RCC 7860 (cell line): ENCODE measurements at places on chromosomes 2 and 18.

- DNase-seq, result no peak
These were observed 11.1 kb downstream of the HS6ST1 start for GRCh38 chr2:128307595-128307994.

GRCh38 chr18:33128581-33128980, 311.9 kb downstream of the CCDC178 start:
- DNase-seq, result no peak

GRCh38 chr2:126963390-126963789, 64.7 kb downstream of the TEX51 start:
- no peak for DNase-seq

DNA sequence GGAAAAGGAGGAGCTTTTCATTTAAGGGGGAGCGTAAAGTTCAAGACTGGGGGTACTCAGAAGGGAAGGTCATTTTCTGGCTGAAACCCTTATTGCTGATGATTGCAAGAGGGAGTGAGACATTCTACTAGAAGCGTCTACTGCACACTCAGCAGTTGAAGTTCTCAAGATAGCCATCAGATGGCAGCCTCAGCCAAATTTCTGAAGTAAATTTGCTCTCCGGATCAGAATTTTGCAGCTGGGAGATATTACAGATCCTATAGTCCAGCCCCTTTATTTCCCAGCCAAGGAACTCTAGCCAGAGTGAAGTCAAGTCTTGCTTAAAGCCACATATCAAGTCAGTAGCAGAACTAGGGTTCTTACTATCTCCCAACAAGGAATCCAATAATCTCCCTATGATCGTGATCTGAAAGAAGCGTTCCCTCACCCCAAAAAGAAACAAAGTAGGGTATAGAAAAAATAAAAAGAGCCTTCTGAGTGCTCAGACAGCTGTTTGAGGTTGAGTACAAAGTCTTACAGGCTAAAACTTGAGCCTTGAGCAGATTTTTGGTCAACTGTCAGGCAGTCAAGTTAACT, 24.0 kb downstream of the RAX start:
- peak; percentile 34 for DNase-seq

- DNase-seq, result no peak
These were observed 31.8 kb upstream of the PPP4R3B start for GRCh38 chr2:55649211-55649610.

GRCh38 chr2:208407667-208408066, 1.1 kb downstream of the PTH2R start:
- DNase-seq, result no peak

GRCh38 chr2:117786520-117786919, 28.0 kb upstream of the DDX18 start:
- DNase-seq, result no peak

DNA sequence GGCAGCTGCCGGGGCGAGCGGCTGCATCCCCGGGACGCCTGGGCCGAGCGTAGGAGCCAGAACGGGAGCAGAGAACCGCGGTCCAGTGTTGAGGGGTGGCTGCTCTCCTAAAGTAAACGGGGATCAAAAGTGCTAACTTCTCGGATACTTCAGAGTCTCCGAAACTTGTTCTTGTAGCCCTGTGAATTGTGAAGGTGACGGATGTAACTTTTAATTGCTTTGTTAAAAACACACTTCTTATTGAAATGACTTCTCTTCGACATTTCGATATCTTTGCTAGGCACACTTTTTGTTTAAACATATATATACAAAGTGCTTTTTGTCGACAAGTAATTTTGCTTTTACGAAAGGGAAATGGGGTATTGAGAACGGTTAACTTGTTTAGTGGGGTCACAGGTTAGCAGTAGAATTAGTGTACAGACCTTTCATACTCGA, 540 bp downstream of the ATP9B start:
- no peak for DNase-seq

DNA sequence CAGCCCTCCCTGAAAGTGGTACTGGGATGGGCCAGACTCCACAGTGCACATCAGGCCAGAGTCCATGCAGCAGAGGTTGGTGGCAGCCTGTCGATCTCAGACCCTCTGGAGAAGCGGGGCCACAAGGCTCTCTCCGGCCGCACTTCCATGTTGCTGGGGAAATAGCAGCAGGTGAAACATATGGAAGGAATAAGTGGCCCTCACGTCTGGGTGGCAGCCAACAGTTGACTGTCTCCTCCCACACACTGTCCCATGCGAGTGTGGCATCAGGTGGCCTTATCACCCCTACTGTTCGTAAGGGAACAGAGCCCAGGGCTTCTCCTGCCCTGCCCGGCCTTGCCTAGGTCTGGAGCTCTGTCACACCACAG, 58.1 kb upstream of the FOSL2 start:
- DNase-seq, result no peak

DNA sequence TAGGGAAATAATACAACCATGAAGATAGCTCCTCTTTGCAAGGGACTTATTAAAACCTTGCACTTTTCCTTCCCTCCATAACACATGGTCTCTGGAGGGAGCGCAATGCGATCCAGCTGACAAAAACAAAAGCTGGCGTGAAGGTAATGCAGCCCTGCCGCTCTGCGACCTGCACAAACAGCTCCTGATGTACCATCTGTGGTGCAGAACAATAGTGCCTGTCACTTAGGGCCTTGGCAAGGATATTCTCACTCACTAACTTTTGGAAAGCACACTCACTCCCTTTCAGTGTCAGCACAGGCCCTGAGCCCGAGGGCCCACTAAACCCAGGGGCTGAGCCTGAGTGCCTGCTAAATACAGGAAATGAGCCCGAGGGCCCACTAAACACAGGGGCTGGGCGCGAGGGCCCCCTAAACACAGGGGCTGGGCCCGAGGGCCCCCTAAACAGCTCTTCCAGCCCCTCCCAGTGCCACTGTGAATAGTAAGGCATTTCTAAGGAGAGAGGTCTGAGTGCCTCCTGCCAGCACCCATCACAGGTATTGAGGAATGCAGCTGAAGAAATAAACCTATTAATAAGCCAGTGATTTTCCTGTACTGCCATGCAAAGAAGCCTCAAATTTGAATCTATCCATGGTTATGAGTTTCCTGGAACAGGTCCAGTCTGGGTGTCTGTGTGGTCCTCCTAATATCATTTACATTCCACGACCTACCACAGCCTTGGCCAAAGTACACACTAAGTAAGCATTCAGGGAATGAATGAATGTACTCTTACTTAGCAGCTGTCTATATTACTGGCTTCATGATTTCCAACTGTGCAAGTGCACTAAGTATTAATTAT, 9.3 kb downstream of the L3MBTL4 start:
- peak; percentile 35 for DNase-seq

DNA sequence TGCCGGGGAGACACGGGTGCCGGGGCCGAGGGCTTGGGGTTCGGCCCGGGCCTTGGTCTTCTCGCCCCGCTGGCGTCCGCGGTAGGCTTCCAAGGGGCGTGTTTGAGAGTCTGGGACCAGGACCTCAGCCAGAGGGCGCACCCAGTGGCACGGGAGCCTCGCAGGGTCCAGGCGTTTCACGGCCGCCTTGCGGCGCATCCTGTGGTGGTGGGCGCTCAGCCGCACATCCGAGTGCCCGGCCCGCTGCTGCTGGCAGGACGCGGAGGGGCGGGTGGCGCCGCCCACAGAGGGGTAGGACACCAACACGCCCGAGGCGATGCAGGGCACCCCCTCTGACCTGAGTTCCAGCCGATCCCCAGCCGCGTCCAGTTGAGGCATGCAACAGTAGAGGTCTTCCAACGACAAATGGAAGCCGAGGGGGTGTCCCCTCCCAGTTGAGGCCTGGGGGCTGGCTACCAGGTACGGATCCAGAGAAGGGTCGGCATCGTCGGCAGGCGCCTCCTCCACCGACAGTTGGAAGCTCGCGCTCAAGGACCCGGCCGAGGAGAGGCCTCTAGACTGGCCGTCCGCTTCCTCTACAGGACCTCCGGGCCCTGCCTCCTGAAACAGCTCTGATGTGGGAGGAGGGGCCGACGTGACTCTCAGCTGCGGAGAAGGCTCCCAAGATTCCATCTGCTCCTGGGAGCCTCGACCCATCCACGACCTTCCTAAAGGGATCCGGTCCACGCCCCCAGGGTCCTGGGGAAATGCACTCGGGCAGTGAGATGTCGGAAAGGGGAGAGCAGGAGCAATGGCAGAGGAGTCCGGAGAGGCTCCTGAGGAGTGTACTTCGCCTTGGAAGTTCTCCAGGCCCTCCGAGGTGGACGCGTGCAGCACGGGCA, 6.3 kb downstream of the C2orf81 start:
- no peak for DNase-seq

DNA sequence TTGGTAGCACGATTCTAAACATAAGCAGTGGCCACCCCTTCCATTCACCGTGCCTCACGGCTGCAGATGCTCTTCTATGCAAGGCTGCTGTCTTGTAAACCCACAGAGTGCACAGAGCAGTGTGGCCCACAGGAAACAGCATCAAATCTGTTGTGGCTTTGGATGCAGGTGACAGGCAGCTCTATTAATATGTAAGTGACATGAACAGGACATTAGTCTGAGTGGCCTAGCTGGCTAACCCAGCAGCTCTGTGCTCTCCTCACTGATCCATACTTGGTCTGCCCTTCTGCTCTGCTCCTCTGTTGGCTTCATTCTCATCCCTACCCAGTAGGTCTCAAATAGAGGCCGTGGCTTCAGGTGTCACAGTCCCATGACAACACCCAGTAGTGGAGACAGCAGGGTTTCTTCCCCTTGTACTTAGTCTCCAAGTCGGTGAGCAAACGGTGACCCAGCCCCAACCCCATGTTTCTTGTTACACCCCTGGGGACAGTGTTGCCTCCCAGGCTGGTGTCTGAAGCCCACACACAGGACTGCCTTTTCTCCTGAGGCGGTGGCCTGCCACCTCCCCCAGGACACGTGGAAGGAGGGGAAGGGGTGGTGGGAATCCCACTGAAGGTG, 5.8 kb downstream of the SH3RF3 start:
- DNase-seq, result no peak

DNA sequence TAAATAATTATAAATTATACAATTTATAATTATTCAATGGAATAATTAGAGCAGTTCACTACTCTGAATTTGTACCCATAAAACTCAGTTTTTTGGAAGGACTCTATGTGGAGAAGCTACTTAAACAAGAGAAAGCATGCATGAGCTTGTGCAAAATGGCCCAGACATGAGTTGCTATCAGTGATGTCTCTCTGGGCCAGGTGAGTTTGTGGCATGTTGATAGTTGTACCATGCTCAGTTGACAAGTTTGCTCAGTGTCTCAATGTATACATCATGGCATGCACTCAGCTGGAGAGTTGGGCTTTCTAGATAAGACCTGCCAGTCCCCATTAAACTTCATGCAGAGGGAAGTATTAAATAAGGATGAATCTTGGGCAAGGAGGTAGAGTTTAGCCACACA, 153.8 kb upstream of the TACR1 start:
- no peak for DNase-seq

- DNase-seq, result no peak
These were observed 57.9 kb downstream of the SLC8A1 start for GRCh38 chr2:40394031-40394430.

DNA sequence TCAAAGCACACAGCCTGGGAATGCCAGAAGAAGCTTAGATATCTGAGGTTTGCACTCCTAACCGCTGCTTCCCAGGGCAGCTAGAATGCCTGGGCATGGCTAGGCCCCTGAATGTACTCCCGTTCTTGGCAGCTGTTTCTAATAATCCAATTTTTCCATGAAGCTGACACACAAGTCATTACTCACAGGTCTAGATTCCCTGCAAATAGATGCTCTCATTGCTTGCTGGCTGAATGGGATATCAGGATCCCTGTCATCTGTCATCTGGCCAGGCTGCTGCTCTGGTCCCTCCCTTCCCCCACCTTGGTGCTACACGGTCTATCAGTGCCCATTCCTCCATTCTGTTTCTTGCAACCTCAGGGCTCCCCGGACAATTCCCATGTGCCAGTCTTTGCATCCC, 40.7 kb upstream of the TEX51 start:
- no peak for DNase-seq

GRCh38 chr2:167183931-167184330, 295.7 kb downstream of the XIRP2 start:
- DNase-seq, result no peak

DNA sequence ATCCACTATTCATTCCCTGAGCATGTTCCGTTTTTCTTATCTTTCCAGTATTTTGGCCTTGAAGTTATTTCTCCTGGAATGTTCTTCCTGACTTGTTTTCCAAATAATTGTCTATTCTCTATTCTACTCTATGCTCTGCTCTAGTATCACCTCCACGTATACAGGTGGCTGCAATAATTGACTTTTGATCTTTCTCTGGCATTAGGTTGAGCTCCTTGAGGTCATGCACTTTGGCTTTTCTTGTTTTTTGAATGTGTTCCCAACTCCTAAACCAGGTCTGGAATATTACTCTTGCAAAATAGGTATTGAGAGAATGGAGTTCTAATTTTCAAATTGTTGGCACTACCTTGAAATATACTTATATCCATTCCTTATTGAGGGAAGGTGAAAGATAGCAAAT, 550.4 kb downstream of the CNTNAP5 start:
- no peak for DNase-seq

GRCh38 chr2:74671479-74671878, 17.4 kb downstream of the SEMA4F start:
- no peak for DNase-seq

GRCh38 chr2:222439692-222440091, 15.3 kb downstream of the SGPP2 start:
- DNase-seq, result no peak

DNA sequence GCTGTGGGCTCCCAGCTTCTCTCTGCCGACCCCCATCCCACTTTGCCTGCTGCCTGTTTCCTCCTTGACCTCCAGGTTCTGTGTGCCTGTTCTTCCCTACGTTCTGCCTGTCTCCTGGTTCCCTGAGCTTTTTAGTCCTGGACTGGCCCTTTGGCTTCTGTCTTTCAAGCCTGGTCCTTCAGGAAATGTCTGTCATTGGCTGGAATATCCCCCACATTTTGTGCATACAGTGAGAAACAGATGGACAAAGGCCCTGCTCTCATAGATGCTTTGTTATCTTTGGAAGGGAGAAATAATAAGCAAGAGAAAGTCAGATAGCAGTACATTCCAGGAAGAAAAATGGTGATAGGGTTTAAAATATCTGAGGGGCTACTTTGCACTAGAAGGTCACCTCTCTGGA, 5.7 kb downstream of the MGAT5 start:
- DNase-seq, result no peak

- no peak for DNase-seq
These were observed 67.8 kb downstream of the DIPK1C start for GRCh38 chr18:74389171-74389927.

DNA sequence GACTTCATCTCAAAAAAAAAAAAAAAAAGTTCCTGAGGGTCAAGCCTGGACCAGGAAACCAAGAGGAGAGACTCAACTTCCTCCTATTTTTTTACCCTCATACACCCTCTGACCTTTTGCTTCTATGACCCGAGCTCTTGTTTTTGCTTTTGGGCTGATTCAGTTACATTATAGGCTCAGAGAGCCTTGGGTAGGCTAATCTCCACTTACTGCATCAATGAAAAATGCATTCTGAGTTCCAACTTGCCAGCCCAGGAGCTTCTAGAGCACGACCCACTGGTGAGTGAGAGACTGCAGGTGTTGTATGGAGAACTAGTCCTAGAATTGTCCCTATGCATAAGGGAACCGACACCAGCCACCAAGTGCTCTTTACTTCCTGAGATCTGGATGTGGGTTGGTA, 91.1 kb downstream of the CABLES1 start:
- DNase-seq, result no peak

GRCh38 chr2:28752631-28753376, 1.2 kb downstream of the PPP1CB start:
- DNase-seq, result no peak

GRCh38 chr2:62293490-62294271, 97.8 kb downstream of the B3GNT2 start:
- DNase-seq, result peak; percentile 94

- DNase-seq, result no peak
These were observed 141.2 kb upstream of the TWIST2 start for GRCh38 chr2:238706673-238707072.
